Activated T-cell treated with anti-CD3 and anti-CD28 coated beads for 4 hours (primary cell): ENCODE measurements at places on chromosomes 5 and 9.

DNA sequence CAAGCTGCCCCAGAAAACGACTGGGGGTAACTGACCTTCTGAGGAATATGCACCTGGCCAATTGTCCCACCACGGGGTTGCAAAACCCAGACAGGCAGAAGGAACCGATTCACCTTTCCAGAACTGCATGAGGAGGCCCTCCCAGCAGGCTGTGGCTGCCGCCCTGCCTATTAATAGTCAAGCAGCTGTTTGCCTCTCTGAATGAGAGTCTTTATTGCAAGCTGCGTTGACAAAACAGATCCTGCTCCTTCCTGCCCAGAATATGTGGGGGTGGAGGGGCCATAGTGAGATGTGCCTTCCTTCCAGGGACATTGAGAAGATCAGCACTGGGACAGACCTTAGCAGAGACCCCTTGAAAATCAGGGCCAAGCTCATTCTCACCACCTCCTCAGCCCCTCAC, 18.3 kb upstream of the TCOF1 start:
- DNase-seq = no peak

GRCh38 chr5:138833726-138834480, 41.2 kb downstream of the LRRTM2 start:
- DNase-seq = no peak

DNA sequence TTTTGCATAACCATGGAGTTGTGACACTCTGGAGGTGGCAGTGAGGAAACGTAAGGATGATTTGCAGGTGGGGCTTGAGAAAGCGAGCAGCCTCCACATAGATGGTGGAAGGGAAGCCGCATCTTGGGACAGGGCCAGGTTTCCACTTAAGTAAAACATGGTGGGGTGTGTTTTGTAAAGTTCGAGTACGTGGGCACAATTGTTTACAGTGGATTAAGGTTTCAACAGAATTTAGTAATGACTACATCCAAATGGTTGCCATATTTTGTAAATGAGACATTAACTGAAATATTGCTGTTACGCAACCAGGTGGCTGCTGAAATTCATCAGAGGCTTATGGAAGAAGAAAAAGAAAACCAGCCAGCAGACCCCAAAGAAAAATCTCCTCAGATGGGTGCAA, 85.4 kb upstream of the IL7R start:
- no peak for DNase-seq

DNA sequence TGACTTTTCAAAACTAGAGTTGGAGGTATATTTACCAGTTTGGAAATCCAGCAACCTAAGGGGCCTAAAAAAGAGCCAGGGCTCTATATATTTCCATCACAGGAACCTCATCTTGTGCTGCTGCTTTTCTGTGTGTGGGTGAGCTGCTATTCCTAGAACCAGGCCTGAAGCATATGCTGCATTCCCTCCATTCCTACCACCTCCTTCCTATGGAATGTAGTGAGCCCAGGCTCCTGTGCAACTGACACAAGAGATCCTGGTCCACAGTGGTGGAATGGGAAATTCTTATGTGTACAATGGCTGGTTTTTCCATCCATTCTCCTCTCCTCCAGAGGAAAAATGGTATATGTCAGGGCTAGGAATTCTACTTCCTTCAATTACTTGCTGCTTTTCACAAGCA, 39.1 kb downstream of the SPEF2 start:
- no peak for DNase-seq

DNA sequence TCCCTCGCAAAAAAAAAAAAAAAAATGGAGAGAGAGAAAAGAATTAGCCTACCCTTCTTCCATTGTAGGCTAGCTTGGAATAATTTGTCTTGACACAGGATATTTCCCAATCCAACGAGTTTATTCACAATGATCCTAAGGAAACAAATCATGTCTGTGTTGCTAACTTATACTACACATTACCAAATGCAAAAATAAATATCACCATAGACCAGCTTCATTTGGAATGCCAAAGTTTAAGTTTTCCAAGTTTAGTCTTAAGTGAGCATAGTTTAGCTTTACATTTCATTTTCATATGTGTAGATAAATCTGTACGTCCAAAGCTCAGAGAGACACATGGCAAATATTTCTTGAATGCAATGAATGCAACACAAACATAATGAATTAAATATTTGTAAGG, 1106.2 kb upstream of the DMAC1 start:
- no peak for DNase-seq

DNA sequence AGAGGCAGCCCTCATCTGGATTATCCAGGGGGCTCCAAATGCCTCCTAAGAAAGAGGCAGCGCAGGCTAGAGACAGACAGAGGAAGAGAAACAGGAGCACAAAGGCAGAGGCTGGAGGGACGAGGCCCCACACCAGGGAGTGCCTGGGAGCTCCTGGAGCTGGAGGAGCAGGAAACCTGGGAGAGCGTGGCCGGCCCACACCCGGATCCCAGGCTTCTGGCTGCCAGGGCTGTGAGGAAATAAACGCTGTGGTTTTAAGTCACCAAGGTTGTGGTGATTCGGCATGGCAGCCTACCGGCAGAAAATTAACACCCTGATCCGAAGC, 165.5 kb downstream of the OLFM1 start:
- no peak for DNase-seq

- DNase-seq = no peak
These were observed 9.4 kb downstream of the CRB2 start for GRCh38 chr9:123365287-123365880.

DNA sequence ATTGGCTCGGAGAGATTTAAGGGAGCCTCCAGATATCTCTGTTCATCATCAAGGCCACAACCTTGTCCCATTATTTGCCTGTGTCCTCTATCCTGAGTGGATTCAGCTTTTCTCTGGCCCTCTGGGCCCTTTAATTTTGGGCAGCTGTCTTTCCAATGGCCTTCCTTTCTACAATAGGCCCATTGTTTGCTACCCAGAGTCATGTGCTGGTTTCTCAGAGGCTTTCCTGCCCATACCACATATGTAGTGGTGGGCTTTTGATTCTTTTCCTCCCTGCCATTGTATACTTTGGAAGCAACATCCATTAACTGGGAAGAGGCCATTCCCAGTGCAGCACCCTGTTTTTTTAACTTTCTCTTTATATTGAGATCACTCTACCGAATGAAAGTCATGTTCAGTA, 233.9 kb upstream of the SGCD start:
- DNase-seq = no peak

DNA sequence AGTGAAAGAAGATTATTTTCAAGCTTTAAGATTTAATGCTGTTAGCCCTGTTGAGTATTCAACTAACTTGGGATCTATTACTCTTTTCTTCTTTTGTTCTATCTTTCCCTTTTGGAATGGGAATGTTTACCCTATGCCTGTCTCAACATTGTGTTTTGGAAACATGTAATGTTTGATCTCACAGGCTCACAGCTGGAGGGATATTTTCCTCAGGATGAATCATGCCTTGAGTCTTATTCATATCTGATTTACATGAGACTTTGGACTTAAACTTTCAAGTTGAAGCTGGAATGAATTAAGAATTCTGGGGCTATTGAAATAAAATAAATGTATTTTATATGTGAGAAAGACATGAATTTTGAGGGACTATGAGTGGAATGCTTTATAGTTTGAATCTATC, 607.8 kb upstream of the PTGER4 start:
- DNase-seq = no peak

- no peak for DNase-seq
These were observed 381.2 kb upstream of the PDE4D start for GRCh38 chr5:60274747-60275146.
